ENCODE measurements at places on chromosomes 4 and X. TPM values are rescaled to one million over a fixed set of nuclear protein-coding genes. Genes with fewer than 3 reads are reported as not detected.

The MTNR1A gene
- not detected for total RNA-seq

The DMRTC1B gene
- total RNA-seq, result not detected

The SMPX gene
- not detected for total RNA-seq

The EVC gene
- total RNA-seq, result 33.8 TPM

The TKTL1 gene
- not detected for total RNA-seq

The MTMR8 gene
- 0.19 TPM for total RNA-seq

The ANK2 gene
- total RNA-seq, result 50.2 TPM

The ANKRD50 gene
- total RNA-seq, result 52.7 TPM

The EMD gene
- 18.0 TPM for total RNA-seq

The GPC3 gene
- total RNA-seq, result 0.19 TPM

Data from regular cardiac myocyte (primary cell).